ENCODE measurements at places on chromosomes 1 and 21.
A peak's percentile ranks its signal among the peaks of the same experiment; 100 is the strongest.

DNA sequence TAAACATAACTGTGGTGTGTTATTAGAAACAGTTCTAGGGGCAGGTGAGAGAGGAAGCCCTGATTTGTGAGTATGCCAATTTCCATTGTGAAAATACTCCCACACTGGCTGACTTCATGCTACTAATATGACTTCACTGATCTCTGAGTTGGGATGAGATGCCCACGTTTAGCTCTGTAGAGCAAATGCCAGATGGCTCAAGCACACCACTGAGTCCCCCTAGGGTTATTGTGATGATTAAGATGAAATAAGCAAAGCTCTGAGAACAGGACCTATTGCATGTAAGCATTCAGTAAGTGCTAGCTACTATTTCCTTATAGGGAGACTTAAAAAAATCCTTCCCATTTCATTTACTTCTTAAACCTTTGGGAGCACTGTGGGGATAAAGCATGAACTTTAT is 117.6 kb downstream of the CENPF start:
- no peak for DNase-seq

DNA sequence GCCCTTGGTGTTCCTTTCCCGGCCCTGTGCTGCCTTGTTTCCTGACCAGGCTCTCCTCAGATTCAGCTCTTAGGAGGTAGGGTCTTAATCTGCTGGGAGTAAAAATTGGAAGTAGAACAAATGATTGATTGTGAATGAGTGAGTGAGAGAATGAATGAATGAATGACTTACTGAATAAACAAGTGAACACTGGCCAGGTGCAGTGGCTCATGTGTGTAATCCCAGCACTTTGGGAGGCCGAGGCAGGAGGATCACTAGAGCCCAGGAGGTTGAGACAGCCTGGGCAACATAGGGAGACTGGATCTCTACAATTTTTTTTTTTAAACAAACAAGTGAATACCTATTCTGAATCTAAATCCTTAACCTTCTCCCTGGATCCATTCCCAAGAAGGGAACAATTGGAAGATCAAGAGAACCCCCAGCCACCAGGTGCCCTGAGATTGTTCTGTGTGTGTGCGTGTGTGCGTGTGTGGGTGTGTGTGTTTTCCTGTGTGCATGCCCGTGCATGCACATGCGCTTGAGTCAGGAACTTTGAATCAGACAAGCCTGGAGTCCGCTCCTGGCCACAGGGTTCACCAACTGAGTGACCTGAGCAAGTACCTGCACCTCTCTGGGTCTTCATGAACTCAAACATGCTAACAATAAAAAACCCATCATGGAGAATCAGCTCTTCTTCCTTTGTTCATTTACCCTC is 24.3 kb upstream of the CITED4 start:
- no peak for DNase-seq

GRCh38 chr1:76433526-76433925 is 359.0 kb downstream of the ST6GALNAC3 start:
- DNase-seq, result no peak

- DNase-seq, result no peak
Observed at GRCh38 chr21:46173573-46173972, 10.7 kb downstream of the SPATC1L start.

DNA sequence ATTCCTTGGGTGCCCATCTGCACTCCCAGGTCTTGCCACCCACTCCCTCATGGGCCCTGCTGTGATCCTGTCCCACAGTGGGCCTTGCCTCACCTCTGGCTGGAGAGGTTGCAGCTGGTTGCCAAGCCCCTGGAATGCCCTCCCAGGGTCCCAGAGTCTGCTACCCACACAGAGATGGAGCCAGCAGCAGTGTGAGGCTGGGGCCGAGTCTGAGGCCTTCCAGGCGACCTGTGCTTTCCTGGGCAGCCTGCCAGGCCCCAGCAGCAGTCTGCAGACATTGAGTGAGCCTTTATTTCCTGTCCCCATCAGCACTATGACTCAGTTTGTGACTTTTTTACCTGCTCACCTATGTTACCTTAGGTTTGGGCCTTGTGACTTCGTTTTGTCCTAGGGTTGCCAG is 25.0 kb upstream of the TSPAN2 start:
- no peak for DNase-seq

DNA sequence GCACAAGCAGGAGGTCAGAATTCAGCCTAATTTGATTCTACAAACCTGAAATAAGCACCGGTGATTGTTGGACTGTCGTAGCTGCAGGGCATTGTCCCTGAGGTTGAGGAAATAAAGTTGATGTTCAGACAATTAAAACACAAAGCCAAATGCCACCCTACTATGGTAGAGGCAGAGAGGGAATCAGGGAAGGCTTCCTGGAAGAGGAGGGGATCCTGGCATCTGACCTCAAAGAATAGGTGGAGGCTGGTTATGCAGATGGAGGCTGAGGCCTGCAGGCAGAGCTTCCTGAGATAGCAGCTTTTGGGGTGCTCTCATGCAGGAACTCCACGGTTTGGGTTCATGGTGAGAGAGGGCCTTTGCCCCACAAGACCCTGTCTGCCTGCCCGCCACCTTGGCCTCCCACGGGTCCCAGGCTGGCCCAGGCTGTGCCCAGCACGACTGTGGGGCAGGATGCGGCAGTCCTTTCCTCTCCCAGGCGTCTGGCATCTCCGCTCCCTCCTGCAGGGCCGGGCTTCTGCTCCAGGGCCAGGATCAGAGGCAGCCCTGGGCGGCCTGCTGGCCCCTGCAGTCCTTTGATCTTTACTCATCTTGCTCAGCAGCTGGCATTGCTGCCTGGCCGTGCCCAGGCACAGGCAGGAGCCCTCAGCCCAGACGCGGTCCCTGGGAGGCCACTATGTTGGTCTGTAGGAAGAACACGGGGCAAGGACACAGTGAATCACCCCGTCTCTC is 134.1 kb upstream of the VAMP3 start:
- no peak for DNase-seq

- DNase-seq, result no peak
Observed at GRCh38 chr1:229631148-229631547, 5.1 kb downstream of the URB2 start.

- no peak for DNase-seq
Observed at GRCh38 chr1:178451529-178451928, 45.2 kb downstream of the CLEC20A start.

DNA sequence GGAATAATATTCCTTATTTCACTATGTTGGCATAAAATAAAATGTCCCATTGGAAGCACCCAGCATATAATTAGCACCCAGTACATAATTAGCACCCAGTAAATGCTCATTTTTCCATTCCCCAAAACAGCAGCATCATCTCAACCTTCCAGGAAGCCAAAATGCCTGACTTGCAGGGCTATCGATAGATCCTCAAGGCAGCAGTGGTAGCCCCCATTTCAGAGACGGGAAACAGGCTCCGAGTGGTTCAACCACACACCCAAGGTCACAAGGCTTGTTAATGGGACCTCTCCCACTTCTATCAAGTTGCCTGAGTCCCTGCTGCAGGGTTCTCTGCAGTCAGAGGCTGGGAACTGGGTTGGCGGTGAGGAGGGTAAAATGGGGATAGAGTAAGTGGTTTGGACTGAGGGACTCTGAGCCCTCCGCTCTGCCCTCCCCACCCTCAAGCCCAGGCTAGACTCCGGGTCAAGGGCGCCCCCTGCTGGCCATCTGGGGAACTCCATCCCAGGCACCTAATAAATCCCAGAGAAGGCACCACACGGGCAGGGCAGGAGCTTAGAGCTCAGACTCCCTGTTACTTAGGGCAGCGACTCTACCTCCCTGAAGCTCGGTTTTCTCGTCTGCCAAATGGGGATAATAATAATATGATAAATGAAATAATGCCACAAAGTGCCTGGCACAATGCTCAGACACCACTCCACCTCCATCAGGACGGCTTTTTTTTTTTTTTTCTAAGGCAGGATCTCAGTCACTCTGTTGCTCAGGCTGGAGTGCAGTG is 21.9 kb upstream of the LAPTM5 start:
- DNase-seq, result peak; percentile 81

- peak; percentile 37 for DNase-seq
Observed at GRCh38 chr1:209755926-209756614, at the start of gene TRAF3IP3. Gene TRAF3IP3, plus strand, starts transcription at chr1:209756053. Its CDS starts 3,987 bp downstream, at chr1:209760040.
